GM04504 (cell line): ENCODE measurements at places on chromosomes 11 and 22.

DNA sequence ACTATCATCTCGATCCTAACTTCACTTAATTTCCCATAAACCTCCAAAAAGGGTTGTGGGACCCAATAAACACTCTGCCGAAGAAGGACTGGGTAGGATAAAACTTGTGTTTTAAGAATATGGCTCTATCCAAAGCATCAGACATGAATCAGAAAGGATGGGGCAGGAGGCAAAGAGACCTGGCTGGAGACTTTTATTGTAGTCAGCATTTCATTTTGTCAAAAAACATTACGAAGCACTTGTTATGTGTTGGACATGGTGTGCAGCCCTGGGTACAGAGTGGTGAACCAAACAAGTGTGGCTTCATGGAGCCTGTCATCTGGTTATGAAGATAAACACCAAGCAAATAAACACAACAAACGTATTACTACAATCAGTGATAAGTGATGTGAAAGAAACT, 17.3 kb downstream of the IL10RA start:
- no peak for DNase-seq

DNA sequence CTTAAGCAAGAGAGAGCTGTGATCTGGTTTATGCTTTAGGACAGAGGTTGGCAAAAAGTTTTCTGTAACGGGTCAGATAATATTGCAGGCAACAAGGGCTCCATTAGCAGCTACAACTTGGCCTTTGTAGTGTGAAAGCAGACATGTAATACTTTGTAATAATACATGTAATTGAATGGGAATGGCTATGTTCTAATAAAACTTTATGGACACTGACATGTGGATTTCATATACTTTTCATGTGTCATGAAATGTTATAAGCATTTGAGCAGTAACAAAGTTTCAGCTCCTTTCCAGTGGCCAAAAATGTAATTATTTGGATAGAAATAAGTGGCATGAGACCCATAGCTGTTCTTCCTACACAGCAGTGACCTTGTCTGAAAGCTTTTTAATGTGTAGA, 3.1 kb downstream of the DYNC2H1 start:
- no peak for DNase-seq

- DNase-seq: peak; percentile 75
Observed at GRCh38 chr22:35330258-35330861, 30.7 kb downstream of the TOM1 start.

DNA sequence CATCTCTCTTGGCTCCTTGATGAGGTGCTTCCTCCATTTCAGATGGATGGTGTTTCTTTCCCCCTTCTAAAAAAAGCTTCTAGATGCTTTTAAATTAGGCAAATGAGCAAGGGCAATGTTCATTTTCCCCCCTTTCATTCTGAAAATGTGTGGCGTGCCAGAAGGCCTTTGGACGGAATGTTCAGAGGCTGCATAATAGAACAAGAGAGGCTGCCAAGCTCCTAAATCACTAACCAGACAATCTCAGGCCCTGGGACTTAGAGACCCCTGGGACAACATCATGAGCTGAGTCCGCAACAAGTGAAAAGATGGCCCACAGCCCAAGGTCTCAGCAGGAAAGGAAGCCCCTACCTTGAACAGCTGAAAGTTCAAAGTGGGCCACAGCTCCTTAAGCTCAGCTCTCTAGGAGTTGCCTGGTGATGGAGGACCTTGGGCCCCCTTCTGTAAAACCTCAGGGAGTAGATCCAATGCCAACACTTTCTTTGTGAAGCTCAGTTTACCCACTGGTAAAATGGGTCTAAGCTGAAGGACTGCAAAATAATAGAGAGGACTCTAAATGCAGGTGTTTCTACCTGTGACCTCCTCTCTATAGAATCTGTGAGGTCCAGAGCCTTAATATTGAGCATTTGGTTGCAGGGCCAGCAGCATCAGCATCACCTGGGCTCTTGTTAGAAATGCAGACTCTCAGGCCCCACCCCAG, 144.0 kb downstream of the FBXO7 start:
- DNase-seq: no peak

DNA sequence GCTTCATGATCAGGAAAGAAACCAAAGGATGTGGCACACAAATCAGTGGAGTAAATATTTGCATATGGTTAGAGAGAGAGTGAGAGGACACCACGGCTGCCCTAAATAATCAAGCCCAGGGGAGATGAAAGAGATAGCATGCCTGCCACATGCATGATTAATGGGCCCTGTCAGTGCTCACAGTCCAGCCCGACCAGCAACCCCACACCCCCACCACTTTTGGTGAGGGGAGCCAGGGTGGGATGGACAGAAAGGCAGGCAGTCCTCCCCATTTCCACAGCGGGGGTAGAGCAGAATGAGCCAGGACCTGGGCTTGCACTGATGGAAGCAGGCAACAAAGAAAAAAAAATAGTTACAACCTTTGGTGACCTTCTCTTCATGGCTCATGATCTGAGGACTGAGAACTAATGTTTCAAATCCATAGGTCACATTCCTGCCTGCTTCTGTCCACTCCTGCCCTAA, 545.0 kb downstream of the ETS1 start:
- no peak for DNase-seq

DNA sequence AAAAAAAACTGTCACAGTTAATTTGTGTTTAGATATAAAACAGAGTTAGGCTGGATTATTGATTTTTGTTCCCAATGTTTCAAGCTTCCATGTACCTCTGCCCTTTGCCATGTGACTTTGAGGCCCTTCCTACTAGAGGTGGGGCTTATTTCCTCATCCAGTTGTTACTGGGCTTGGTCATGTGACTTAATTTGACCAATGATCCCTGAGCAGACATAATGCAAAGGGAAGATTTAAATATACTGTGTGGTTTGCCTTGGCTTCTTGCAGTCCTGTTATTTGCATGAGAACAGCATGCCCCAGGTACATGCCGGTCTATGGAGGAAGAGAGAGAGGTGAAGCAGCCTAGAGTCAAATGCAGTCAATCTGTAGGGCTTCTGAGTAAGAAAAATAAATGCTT, 347.0 kb downstream of the MIAT start:
- no peak for DNase-seq

- DNase-seq: no peak
Observed at GRCh38 chr11:87493516-87493915, 455.8 kb downstream of the TMEM135 start.

DNA sequence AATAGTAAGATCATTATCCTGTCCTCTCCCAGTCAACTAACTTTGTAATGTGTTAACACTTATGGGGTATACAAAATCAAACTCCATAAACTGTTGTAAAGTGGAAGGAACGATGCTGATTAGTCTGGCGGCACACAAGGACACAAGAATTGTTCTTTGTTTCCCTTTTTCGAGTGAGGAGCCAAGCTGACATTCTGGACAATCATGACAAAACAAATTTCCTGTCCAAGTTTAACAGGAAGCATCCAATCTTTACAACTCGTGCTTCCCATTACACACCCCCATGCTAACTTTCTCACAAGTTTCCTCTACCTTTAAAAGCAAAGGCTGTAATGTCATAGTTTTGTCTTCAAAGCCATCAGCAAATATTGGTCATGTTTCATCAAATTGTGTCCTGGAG, 20.4 kb upstream of the LDLRAD3 start:
- no peak for DNase-seq

GRCh38 chr11:6635082-6635932, 16.1 kb upstream of the TPP1 start:
- no peak for DNase-seq

- DNase-seq: no peak
Observed at GRCh38 chr22:49966041-49966773, 5.6 kb downstream of the PIM3 start.

- no peak for DNase-seq
Observed at GRCh38 chr11:47846998-47847397, 1.2 kb downstream of the NUP160 start.

GRCh38 chr11:130029137-130029536, 26.5 kb upstream of the PRDM10 start:
- DNase-seq: no peak

DNA sequence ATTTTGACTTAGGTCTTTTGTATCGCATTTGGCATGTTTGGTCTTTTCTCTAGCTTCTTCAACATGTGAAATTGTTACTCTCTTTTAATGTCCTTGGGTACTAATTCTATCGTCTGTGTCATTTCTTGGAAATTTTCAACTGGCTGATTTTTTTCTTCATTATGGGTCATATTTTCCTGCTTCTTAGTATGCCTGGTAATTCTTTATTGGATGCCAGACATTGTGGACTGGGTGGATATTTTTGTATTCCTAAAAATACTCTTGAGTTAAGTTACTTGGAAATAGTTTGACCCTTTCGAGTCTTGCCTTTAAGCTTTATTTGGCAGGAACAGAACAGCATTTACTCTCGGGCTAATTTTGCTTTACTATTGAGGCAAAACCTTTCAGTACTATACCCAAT, 140.1 kb downstream of the ETS1 start:
- DNase-seq: no peak

DNA sequence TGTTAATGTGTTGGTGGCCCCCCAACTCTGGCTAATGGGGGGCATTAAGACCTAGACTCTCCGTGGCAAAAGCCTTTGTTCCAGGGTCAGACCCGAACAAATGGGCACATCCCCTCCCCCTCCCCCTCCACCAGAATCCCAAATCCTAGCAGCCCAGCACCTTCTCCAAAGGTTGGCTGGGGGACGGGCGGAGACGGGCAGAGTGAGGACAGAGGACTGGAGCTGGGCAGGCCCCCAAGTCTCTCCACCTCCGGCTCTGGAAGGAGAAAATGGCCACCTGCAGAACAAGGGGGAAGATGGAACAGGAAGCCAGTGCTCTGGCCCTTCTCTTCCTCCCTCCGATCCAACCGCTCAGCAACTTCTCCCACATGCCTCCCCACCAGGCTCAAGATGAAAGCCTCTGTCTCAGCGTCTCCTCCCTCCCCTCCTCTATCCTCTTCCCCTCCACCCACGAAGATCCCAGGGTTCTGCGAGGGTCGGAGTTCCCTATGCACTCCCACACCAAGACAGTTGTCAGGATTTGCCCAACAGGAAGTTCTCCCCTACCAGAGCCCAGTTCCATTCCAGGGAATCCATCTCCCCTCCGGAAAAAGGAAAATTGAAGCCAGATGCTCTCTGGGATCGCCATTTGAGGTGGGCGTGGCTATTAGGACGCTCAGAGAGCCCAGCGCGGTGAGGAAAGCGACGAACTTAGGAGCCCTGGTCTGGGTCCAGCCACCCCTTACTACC, 20.1 kb downstream of the ADA2 start:
- peak; percentile 49 for DNase-seq

DNA sequence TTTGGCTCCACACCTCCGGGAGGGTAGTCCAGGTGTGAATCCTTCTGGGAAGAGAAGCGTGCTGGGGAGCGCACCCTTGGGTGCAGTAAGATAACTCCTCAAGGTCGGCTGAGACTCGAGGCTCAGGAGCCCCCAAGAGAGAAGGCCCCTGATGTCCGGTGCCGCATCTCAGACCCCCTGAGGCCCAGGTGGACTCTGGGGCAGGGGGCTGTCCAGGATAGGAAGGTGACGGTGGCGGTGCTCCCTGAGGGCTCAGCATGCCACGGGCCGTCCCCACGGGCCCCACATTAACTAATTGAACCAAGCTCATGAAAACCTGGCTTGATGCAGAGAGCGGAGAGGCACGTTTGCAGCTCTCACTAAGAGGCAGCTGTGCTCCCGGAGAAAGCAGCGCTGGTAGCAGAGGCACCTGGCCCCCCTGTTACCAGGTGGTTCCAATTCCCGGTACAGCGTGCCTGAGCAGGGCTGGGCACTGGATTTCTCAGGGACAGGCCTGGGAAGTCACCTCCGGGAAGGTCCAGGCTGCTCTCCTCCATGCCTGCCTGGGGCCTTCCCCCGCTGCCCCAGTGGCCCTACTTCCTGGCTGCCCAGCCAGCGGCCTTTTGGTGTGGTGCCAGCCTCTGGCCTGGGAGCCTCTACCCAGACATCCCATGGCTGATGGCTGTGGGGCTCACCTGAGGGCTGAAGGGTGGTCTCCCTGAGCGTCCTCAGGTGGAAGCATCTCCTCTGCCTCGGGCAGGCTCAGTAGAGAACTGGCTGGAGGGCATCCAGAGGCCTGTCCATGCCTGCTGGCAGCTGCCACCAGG, 1.1 kb downstream of the KCNQ1 start:
- no peak for DNase-seq

DNA sequence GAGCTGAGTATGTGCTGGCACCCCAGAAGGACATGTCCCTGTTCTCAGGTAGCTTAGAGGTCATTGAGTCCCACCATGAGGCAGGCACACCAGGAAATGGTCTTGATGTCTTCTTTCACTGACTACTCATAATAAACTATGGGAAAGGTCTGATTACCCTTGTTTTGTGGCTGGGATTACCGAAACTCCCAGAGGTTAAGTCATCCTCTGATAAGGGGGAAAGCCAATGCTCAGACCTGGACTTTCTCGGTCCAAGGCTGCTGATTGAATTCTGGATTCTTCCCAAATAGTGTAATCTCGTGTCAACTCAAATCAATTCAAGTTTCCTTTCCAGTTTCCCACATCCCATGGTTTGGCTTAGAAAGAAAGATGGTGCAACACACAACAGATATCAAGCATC, 3.7 kb upstream of the CD44 start:
- DNase-seq: no peak

GRCh38 chr11:77063861-77064260, 2.9 kb upstream of the CAPN5 start:
- no peak for DNase-seq

GRCh38 chr11:61256710-61257482, 15.9 kb downstream of the PGA5 start:
- DNase-seq: no peak

GRCh38 chr22:35541254-35541748, 670 bp downstream of the RASD2 start:
- no peak for DNase-seq

- no peak for DNase-seq
Observed at GRCh38 chr11:68695531-68695930, 11.2 kb downstream of the GAL start.

- no peak for DNase-seq
Observed at GRCh38 chr22:44030702-44031082, 6.6 kb downstream of the PARVB start.
